ENCODE measurements at places on chromosomes 12 and 14.

- no peak for DNase-seq
Measured at GRCh38 chr12:131547555-131547954, 163.3 kb upstream of the SFSWAP start.

- no peak for DNase-seq
Measured at GRCh38 chr14:100729982-100730381, 3.3 kb downstream of the DLK1 start.

- DNase-seq = no peak
Measured at GRCh38 chr12:10067942-10068341, 30.8 kb downstream of the CLEC1A start.

DNA sequence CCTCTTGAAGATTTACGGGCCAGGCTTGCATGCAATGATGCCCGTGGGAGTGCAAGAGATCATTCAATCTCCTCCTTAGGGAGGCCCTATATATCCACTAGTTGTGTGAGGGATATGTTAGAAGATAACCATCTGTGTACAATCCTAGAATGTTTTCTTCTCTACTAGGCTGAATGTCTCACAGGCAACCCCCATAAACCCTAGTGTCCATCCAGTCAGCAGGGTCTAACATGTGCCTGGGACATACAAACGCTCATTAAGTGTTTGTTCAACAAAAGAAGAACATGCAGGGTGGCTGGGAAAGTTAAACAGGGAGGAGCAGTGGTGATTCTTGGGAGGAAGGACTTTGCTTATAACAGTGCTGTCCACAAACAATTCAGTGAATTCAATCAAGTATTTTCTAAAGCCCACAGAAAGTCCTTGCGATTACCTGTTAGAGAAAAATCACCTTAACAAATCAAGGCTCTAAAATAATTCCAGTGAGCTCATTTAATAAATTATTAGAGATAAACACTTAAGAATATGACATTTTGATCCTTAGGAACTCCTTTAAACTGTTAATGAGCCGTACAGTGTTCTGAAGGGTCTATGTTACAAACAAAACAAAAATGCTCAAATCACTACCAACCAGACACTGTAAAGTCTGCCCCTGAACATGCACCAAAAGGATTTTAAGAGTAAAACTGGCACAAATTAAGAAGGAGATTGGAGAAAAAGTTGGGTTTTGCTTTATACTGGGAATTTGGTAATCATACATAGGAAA lies 96.6 kb upstream of the FERMT2 start:
- no peak for DNase-seq

DNA sequence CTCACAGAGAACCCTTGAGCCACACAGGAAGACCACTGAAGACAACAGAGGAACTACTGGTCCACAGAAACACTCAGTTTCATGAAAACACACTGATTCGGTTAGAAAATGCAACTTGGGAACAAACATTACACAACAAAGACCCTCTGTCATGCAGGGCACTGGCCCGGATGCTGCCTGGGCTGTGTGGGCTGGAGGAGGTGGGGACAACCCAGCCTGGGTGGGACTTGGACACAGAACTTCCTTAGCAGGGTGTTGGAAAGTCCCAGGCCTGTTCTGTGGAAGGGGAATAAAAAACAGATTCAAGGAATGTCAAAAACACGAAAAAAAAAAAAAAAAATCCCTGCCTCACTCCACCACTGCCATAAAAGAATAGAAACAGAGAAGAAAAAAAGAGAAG lies 181.0 kb downstream of the MON2 start:
- DNase-seq = no peak

DNA sequence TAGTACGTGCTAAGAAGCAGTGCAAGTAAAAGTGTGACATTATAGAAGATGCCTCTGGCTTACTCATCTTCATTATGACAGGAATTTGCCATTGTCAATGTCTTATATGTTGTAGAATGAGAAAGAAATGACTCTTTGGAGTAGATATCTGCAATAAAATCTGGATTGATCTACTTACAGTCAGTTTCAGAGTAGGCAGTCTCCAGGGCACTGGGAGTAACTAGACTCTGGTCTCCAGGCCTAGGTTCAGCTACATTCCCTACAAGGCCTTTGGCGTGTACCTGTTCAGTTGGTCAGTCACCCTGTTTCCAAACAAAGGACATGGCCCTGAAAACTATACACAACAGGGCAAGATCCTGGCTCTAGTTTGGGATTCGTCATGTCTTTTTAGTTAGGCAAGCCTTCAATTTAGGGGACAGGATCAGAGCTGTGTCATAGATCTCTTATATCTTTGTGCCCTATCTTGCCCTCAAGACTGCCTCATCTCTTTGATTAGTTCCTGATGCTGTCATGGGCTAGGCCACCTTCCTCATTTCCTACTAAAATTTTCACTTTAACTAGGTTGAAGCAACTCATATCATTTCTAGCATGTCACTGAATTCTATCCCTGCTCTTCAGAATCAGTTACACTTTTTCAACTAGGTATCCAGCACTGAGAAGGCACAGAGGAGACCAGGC lies 410.0 kb downstream of the RAD51B start:
- no peak for DNase-seq

DNA sequence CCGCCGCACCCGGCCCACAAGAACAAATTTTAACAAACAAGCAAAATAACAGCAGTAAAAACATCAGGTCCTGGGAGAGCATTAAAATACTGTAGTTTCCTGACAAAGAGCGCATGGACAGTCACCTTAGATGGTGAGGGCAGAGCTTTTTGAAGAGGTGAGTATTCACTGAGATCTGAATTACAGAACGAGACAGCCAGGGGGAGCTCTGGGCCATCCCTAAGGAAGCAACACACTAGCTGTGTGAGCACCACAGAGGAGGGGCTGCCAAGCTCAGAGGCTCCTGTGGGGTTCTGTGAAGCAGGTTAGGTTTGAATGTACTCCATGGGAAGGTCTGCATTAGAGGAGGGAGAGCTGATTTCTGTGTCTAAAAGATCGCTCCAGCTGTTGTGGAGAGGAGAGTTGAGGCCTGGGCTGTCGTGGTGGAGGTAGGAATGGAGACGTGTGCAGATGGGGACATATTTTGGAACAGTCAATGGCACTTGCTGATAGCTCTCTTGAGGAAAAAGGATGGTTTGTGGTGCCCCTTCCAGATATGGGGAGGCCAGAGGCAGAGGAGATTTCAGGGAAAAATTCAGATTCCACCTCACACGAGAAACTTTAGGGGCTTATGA lies 72.9 kb downstream of the TRAFD1 start:
- DNase-seq = peak; percentile 88

DNA sequence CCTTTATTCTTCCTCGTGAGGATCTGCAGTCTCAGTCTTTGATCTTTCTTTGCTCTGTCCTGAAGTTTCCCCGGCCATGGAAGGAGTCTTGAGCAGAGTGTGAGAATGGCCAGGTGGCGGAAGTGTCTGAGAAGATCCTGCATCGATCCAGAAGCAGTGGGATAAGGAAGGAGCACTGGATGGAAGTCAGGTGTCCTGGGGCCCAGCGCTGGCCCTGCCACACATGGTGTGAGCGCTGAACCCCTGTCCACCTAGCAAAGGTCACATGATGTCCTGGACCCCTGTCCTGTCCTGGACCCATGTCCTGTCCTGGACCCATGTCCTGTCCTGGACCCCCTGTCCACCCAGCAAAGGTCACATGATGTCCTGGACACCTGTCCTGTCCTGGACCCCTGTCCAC lies 111.8 kb upstream of the MED13L start:
- DNase-seq = no peak

GRCh38 chr12:46506961-46507360 lies 134.4 kb upstream of the SLC38A2 start:
- no peak for DNase-seq

- no peak for DNase-seq
Measured at GRCh38 chr12:110201995-110202394, 77.8 kb downstream of the IFT81 start.

GRCh38 chr12:27498149-27498548 lies 25.9 kb upstream of the PPFIBP1 start:
- no peak for DNase-seq

DNA sequence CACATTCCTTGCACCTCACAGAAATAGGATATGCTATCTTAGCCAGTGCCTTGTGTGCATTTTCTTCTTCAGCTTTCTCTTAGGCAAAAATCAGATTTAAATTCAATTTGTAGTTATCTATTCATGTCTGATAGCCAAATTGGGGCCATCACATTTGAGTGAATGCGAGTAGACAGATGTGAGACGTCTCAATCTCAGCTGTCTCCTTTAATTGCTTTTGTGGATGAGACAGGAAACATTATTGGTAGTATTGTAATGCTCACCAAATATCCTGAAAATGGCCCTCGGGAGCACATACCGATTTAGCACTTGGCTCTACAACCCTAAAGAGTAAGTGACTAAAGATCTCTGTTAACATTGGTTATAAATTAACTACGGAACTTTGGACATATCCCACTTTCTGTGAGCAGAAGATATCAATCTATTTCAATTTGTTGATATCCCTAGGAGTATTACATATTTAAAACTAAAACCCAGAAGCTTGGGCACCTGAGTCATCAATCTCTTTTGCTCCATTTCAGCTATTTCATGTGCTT lies 1012.5 kb upstream of the TMEM132C start:
- no peak for DNase-seq

DNA sequence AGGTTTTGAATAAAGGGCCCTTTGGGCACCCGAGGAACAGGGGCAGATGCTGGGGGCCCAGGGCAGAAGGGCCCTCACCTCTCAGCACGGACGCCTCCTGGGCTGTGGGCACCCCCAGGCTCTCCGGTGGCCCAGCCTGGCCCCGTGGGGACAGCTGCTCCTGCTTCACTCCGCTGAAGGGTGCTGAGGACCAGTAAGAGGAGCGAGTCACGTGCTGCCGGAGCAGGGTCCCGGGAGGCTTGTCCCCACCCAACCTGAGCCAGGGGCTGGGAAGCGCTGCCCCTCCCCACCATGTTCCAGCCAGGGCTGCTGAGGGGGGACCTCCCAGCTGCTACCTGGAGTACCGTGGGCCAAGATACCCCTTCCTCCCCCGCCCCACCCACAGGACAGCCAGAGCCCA lies 59.5 kb downstream of the RFLNA start:
- DNase-seq = no peak

DNA sequence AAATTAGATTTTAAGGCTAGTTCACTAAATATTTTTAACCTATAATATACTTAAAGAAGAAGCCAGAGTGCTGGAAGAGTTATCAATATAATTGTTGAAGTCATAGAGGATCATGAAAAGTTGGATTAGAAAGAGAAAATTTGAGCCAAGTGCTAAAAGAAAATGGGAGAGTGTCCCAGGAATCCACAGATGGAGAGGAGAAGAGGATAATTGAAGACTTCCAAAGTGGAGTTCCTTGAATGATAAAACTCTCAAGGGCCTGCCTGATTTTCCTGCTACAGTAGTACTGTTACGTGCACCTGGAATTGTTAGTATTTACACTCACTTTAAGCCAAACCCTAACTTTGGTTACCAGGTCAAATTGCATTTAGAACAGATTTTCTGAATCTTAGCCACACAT lies 113.2 kb downstream of the MSRB3 start:
- no peak for DNase-seq

DNA sequence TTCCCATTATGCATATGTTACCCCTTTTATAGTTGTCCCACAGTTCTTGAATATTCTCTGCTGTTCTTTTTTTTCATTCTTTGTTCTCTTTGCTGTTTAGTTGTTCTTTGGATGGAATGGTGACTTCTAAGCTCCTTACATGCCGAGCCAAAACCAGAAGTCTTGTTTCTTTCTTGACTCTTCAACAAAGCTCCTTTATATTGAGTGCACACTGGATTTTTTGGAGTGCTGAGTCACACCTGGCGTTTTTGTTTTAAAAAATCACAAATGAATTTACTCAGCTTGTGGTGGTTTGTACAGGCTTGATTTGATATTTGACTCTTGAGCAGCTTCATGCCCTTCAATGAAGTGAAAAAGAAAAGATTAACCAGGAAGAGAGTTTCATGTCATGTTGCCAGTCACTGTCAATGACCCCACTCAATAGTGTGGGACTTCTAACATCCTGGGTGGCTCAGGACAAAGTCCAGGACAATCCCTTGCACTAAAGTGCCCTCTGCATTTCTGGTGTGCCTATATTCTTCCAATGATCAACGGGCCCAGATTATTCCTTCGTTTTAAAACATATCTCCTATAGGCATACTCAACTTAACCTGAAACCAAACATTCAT lies 112.4 kb upstream of the SLC38A4 start:
- DNase-seq = no peak

DNA sequence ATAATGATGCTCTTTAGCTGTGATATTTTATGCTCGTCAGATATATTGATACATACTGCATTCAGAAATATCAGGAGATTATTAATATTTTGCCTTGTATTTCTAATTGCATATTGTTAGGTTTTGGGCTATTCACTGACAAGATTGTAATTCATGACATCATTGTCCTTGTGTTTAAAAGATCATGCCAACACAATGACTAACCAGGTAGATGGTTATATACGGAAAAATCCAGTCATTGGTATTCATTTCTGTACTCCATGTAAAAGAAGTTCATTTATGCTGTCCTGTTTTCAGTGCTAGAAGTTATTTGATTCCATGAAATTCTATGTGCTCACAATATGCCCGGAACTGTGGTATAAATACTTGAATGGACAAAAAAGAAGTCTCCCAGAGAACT lies 107.5 kb downstream of the KITLG start:
- no peak for DNase-seq

GRCh38 chr14:95068521-95068920 lies 88.8 kb downstream of the DICER1 start:
- no peak for DNase-seq

DNA sequence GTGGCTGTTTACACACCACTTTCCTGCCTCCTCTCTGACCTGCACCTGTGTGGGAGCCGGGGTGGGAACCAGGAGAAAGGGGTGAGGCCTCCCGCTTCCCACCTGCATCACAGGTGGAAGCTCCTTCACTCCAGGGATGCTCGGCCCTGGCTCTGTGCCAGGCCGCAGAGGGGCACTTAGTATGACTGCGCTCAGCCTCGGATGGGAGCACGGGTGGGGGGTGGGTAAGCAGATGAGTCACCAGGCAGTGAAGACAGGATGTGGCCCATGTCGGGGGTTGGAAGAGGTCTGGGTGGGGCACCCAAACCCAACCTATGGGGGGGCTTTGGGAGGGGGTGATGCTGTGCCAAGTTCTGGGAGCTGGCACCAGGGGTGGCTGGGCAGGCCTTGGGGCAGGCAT lies 7.4 kb upstream of the CYP46A1 start:
- no peak for DNase-seq

Measured in Karpas-422 (cell line).